Calu3 (cell line): ENCODE measurements at places on chromosomes 4 and X. TPM values are rescaled to one million over a fixed set of nuclear protein-coding genes. Genes with fewer than 3 reads are reported as not detected.
A peak's percentile ranks its signal among the peaks of the same experiment; 100 is the strongest.

DNA sequence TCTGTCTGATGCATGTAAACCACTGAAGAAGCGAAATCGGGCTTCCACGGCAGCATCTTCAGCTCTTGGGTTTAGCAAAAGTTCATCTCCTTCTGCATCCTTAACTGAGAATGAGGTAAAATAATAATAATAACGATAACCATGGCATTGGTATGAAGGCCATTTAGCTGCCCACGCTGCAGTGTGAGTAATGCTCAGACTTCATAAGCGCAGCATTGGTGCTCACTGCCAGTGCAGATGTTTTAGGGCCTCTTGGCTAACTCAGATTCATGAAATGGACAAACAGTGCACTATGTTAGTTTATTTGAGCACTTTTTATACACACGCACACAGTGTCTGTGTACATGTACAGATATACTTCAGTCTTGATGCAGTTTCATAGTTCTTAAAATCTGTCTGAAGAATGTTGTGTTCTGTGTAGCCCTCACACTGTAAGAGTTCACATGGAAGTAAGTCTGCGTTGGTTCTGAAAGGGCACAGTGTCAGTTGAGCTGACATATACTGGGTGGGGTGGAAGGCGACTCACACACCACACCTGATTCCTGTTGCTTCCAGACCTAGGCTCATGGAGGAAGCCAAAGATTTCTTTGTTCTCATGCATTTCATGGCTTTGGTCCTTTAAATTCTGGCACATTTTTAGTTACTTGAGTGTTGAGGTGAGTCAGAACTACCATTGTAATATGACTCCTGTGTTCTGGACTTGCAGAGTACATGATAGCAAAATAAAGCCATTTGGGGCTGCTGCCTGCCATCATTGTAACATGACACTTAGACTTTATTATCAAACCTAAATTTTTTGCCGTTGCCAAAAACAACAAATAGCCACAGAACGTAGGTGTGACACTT lies 68.7 kb downstream of the NSD2 start:
- peak; percentile 30 for DNase-seq
- no peaks in the 10 kb centered on the region for H3K4me1 ChIP-seq
- peak overlapping the region; percentile 23 for H3K27ac ChIP-seq
- H3K36me3 ChIP-seq = peaks cover 17% of the 10 kb centered on the region
- no peaks in the 10 kb centered on the region for H3K27me3 ChIP-seq

GRCh38 chrX:44244008-44244407 lies 99.5 kb downstream of the EFHC2 start:
- no peaks in the 10 kb centered on the region for H3K36me3 ChIP-seq
- no peak overlapping the region for H3K4me3 ChIP-seq
- H3K27me3 ChIP-seq = no peaks in the 10 kb centered on the region
- H3K27ac ChIP-seq = no peak overlapping the region

DNA sequence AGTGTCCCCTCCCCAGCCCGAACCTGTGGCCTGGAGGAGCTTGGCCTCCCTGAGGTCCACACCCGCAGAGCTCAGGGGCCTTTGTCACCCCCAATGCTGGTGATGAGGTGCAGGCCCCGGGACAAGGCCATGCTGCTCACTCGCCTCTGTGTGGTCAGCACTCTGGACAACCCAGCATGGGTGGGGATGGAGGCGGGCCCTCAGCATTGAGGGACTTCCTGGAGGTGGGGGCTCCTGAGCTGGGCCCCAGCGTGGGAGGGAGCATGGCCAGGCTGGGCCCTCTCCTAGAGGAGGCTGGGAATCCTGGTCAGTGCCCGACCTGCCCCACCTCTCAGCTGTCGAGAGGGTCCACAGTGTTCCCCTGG lies 30.6 kb downstream of the TACC3 start:
- H3K27me3 ChIP-seq = no peaks in the 10 kb centered on the region
- no peak for DNase-seq
- H3K27ac ChIP-seq = no peak overlapping the region

- H3K4me1 ChIP-seq = peaks cover 52% of the 10 kb centered on the region
- DNase-seq = no peak
- peak overlapping the region; percentile 79 for H3K27ac ChIP-seq
- H3K4me3 ChIP-seq = no peak overlapping the region
Observed at GRCh38 chr4:7979652-7979968, 39.9 kb upstream of the AFAP1 start.

- no peaks in the 10 kb centered on the region for H3K27me3 ChIP-seq
- H3K36me3 ChIP-seq = no peaks in the 10 kb centered on the region
- DNase-seq = no peak
- H3K4me3 ChIP-seq = no peak overlapping the region
- H3K27ac ChIP-seq = no peak overlapping the region
Observed at GRCh38 chr4:102315532-102315931, 29.8 kb downstream of the SLC39A8 start.

DNA sequence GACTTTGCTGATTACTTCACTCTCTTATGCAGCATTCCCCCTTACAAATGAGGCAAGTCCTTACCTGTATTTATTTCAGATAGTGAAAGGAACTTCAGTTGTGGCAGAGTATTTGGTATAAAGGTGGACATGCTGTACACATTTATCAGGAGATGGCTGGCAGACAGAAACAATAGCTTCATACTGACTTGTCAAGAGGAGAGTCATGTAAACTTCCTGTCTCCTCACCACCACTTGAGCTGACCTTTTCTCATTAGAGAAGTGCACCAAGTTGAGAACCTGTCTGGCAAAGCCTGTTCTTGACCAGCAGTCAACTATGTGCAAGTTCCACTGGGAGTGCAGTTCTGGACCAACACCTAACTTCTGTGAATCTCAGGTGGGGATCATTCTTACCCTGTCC lies 80.8 kb downstream of the LARP1B start:
- no peaks in the 10 kb centered on the region for H3K27me3 ChIP-seq
- no peak for DNase-seq
- H3K4me1 ChIP-seq = no peaks in the 10 kb centered on the region
- H3K27ac ChIP-seq = no peak overlapping the region
- H3K36me3 ChIP-seq = no peaks in the 10 kb centered on the region

DNA sequence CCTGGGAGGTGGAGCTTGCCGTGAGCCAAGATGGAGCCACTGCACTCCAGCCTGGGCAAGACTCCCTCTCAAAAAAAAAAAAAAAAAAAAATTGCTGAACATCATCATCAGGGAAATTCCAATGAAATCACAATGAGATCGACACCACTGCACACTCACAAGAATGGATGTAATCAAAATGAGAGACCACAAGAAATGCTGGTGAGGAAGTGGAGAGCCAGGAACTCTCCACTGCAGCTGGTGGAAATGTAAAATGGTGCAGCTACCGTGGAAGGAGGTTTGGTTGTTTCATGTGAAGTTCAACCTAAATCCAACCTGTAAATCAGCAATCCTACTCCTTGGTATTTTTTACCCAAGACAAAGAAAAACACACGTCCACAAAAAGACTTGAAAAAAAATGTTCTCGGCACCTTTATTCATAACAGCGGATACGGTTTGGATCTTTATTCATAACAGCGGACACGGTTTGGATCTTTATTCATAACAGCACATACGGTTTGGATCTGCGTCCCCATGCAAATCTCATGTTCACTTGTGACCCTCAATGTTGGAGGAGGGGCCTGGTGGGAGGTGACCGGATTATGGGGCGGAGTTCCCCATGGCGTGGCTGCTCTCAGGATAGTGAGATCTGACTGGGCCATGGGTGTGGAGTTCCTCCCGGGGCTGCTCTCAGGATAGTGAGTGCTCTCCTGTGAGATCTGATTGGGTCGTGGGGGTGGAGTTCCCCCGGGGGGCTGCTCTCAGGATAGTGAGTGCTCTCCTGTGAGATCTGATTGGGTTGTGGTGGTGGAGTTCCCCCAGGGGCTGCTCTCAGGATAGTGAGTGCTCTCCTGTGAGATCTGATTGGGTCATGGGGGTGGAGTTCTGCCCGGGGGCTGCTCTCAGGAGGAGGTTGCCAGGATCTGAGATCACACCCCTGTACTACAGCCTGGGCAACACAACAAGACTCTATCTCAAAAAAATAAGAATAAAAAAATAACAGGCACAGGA lies 7.7 kb downstream of the GAK start:
- H3K36me3 ChIP-seq = peaks cover 5% of the 10 kb centered on the region
- no peaks in the 10 kb centered on the region for H3K4me1 ChIP-seq
- H3K4me3 ChIP-seq = no peak overlapping the region
- no peaks in the 10 kb centered on the region for H3K27me3 ChIP-seq
- H3K27ac ChIP-seq = no peak overlapping the region

DNA sequence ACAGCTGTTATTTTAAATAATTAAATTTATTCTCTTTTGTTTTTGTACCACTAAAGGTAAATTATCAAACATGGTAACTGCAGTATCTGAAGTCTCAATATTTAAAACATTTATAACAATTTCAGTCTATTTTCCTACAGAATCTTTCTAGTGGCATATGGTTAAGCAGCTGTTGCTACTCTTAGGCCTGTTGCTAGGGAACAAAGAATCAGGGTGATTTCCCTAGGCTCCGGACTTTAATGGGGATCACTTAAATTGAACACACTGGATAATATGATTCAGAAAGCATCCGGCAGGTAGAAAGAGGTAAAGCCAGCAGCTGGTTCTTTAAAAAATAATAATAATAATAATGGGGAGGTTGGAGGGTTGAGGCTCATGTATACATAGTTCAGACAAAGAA lies 17.6 kb downstream of the FBXO8 start:
- no peak overlapping the region for H3K27ac ChIP-seq
- no peaks in the 10 kb centered on the region for H3K27me3 ChIP-seq
- no peaks in the 10 kb centered on the region for H3K36me3 ChIP-seq
- no peak for DNase-seq
- H3K4me3 ChIP-seq = no peak overlapping the region
- no peaks in the 10 kb centered on the region for H3K4me1 ChIP-seq

GRCh38 chr4:17096692-17097091 lies 198.2 kb upstream of the LDB2 start:
- no peak overlapping the region for H3K4me3 ChIP-seq
- DNase-seq = no peak
- H3K36me3 ChIP-seq = no peaks in the 10 kb centered on the region
- peaks cover 45% of the 10 kb centered on the region for H3K27me3 ChIP-seq

DNA sequence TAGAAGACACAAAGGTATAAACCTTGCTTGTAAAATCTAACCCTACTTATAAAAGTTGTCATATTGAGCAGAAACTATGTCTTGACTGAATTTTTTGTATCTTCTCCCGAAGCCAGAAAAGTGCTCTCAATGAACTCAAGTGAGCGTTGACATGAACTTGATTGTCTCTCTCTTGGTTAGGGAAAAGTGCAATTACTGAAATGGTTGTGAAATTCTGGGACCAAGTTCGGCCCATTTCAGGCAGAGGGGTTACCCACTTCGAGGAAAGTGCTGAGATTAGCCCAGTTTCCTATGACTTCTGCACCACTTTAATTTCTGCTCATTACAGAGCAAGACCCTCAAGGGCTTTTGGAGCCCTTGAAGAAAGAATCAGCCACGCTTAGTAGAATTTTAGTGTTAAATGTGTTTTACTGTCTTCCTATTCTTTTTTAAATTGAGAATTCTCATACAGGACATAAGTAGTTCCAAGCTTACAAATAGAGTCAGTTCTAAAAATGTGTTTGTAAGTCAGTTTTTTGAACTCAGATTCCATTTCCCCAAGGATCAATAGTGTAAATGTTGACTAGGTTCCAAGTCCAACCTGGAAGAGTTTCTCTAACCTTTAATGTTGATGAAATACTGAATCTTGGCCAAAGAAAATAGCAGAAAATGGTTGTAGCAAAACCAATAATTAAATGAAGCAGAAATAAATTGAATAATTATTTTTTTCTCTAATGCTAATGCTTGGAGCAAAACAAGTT lies 125.7 kb upstream of the ACSL4 start:
- no peak for DNase-seq
- no peak overlapping the region for H3K4me3 ChIP-seq
- no peaks in the 10 kb centered on the region for H3K36me3 ChIP-seq
- H3K4me1 ChIP-seq = peaks cover 51% of the 10 kb centered on the region

DNA sequence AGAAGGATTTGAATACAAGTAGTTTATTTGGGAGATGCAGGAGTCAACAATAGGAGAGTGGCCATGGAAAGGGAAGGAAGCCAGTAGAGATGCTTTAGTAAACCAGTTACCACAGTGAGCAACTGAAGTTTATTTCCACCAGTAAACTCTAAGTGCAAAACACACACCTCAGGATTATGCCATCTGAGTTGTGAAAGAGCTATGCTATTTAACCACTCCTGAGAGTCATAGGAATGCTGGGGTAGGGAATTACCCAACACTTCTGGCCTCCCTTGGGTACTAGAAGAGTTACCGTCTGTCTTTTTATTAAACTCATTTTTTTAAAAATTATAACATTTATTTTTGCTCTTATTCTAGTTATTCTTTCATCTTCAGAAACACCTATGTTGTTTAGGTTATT lies 834.6 kb upstream of the AMOT start:
- no peaks in the 10 kb centered on the region for H3K27me3 ChIP-seq
- no peak overlapping the region for H3K4me3 ChIP-seq
- no peaks in the 10 kb centered on the region for H3K4me1 ChIP-seq
- H3K27ac ChIP-seq = no peak overlapping the region

DNA sequence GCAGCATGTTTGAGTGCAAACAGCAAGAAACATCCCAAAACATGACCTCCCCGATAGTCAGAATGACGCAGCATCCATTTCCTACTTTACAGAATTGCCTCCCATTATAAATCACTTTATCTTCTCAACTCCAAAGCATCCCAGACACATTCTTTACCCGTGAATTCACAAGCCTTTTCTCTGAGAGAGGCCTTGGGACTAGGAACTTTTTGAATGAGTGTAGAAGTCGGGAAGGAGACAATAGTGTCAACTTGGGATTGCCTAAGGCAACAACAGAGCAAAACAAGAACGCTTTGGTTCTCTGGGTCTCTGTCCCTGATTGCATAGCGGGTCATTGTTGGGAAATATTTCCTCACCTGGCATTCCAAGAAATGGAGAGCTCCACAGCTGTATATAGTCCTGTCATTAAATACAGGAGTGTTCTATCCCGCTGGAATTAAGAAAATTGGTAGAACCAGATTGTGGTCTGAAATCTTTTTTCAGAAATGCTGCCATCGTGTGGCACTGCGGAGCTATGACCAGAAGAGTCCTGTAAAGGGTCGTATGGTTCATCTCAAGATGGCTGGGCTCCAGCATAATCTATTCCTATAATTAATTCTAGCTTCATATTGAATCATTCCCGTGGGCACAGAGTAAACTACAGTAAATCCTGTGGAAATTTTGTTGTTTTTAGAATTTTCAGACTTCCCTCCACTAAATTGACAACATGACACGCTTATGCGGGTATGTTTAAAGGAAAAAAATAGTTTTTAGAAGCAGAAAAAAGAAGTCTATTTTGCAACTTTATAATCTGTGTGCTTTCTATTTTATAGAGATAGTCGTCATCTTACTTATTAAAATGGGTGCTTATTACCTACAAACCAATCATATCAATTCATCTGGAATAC lies 2.0 kb upstream of the SPP1 start:
- H3K4me1 ChIP-seq = peaks cover 19% of the 10 kb centered on the region
- H3K27ac ChIP-seq = no peak overlapping the region
- peak; percentile 43 for DNase-seq
- no peak overlapping the region for H3K4me3 ChIP-seq
- H3K36me3 ChIP-seq = peaks cover 29% of the 10 kb centered on the region
- H3K27me3 ChIP-seq = no peaks in the 10 kb centered on the region

GRCh38 chrX:12975670-12975965 lies 708 bp downstream of the TMSB4X start:
- H3K4me1 ChIP-seq = peaks cover 54% of the 10 kb centered on the region
- H3K36me3 ChIP-seq = peaks cover 90% of the 10 kb centered on the region
- no peaks in the 10 kb centered on the region for H3K27me3 ChIP-seq
- peak overlapping the region; percentile 99 for H3K27ac ChIP-seq

The PHOX2B gene
- total RNA-seq = not detected in 2 replicates

The PCDH18 gene
- total RNA-seq = 0.24 and 0.49 TPM in 2 replicates

The SOWAHB gene
- total RNA-seq = 3.7 TPM in 2 replicates

The FGF13 gene
- not detected in 2 replicates for total RNA-seq
